ENCODE measurements at places on chromosomes 6 and 20.
A peak's percentile ranks its signal among the peaks of the same experiment; 100 is the strongest.

GRCh38 chr6:149403534-149403933, 3.5 kb downstream of the SUMO4 start:
- peak; percentile 82 for DNase-seq

- DNase-seq: peak; percentile 26
Measured at GRCh38 chr6:22049002-22049401, 247.8 kb downstream of the PRL start.

DNA sequence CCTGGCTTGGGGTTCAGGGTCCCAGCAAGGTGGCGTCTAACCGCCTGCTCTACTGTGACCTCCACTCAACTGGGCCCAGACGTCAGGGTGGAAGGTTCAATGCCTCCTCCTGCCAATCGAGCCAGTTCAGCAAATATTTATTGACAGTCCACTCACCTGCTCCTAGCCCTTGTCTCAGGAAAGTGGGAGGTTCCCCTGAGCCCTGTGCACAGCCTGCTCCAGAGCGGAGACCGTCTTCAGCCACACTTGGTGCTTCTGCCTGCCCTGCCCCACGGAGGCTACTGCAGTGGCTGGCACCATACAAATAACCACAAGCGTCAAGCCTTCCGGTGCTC, 6.1 kb downstream of the CCDC167 start:
- DNase-seq: no peak

DNA sequence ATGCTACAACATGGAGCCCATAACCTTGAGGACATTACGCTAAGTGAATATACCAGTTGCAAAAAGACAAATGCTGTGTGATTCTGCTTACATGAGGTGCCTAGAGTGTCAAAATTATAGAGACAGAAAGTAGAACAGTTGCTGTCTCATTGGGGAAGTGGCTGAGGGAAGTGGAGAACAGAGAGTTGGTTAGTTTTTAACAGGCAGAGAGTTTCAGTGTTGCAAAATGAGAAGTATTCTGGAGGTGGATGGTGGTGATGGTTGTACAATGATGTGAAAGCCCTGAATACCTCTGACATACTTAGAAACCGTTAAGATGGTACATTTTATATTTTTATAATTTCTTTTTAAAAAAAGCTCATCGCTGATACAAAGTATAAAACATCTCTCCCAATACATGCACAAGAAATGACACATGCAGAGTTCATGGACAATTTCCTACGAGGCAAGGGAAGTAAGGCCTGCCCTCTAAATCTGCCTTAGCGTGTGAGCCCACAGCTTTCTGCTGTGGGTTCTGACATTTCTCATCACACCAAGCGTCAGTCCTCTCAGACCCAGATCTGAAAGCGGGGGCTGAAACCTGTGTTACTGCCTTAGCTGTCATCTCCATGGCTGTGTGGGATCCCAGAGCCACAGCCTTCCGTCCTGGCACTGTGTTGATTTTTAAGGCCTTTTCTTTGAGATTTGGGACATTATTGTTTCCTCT, 126.0 kb downstream of the RNASET2 start:
- no peak for DNase-seq

- no peak for DNase-seq
Measured at GRCh38 chr20:31923388-31924331, 28.2 kb downstream of the PDRG1 start.

- peak; percentile 37 for DNase-seq
Measured at GRCh38 chr6:152748843-152749242, 1.8 kb upstream of the VIP start.

All from bronchial epithelial cell (primary cell).